B cell (primary cell): ENCODE measurements at places on chromosomes 7 and 10. TPM values are rescaled to one million over a fixed set of nuclear protein-coding genes. Genes with fewer than 3 reads are reported as not detected.

Gene AOAH
- total RNA-seq, result 4.7 and 5.0 TPM in 2 replicates

Gene TMEM184A
- total RNA-seq, result not detected in 2 replicates

Gene GRM3
- not detected in 2 replicates for total RNA-seq

Gene CTNNA3
- total RNA-seq, result not detected in 2 replicates

Gene PWWP2B
- 34.4 and 39.6 TPM in 2 replicates for total RNA-seq

DNA sequence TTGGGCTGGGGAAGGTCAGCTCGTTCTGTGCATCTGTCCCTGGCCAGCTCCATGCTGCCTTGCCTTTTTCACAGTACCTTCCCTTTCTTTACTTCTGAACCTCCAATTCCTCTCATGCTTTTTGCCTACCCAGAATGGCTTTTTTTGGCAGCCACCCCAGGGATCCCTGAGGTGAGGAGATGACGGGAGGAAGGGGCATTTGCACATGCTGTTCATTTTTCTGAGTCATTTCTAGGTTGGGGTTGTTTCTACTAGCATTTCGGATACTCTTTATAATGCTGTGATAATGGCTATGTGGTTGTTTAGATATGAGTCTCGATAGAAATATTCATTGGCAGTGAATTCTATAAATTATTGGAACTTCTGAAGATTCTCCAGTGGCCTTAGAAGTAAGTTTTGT lies 415.1 kb upstream of the FZD8 start:
- no peaks in the 10 kb centered on the region for H3K36me3 ChIP-seq
- H3K27ac ChIP-seq, result no peak overlapping the region
- H3K27me3 ChIP-seq, result no peaks in the 10 kb centered on the region
- no peak for DNase-seq
- no peaks in the 10 kb centered on the region for H3K4me1 ChIP-seq
- no peak overlapping the region for H3K4me3 ChIP-seq

GRCh38 chr10:33241351-33241750 lies 93.1 kb downstream of the NRP1 start:
- no peaks in the 10 kb centered on the region for H3K4me1 ChIP-seq
- no peak overlapping the region for H3K27ac ChIP-seq
- no peaks in the 10 kb centered on the region for H3K27me3 ChIP-seq
- H3K36me3 ChIP-seq, result no peaks in the 10 kb centered on the region
- DNase-seq, result no peak
- no peak overlapping the region for H3K4me3 ChIP-seq

- H3K27ac ChIP-seq, result no peak overlapping the region
- peaks cover 18% of the 10 kb centered on the region for H3K27me3 ChIP-seq
- peaks cover 7% of the 10 kb centered on the region for H3K4me1 ChIP-seq
- H3K4me3 ChIP-seq, result no peak overlapping the region
- H3K36me3 ChIP-seq, result no peaks in the 10 kb centered on the region
- no peak for DNase-seq
Measured at GRCh38 chr7:95776561-95777185, 4.3 kb downstream of the DYNC1I1 start.

GRCh38 chr7:68892236-68892635 lies 706.0 kb upstream of the AUTS2 start:
- H3K27ac ChIP-seq, result no peak overlapping the region
- no peak overlapping the region for H3K4me3 ChIP-seq
- H3K27me3 ChIP-seq, result no peaks in the 10 kb centered on the region
- DNase-seq, result no peak
- no peaks in the 10 kb centered on the region for H3K4me1 ChIP-seq

DNA sequence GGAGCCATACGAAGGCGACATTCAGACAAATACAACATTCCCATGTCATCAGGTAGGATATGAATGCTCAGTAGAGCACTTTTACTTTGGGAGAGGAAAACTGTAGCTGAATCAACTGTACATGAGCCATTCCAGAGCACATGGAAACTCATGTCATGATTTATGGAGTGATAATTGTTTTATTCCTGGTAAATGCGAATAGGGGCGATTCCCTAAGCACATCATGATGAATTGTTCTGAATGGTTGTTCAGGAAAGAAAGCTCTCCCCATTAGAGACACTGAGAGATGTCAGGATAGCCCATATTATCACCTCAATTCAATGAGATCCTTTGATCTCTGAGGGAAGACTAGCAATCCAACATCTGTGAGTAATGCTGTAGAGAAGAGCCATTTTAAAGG lies 243.6 kb downstream of the FOXP2 start:
- no peaks in the 10 kb centered on the region for H3K27me3 ChIP-seq
- H3K4me3 ChIP-seq, result no peak overlapping the region
- H3K4me1 ChIP-seq, result no peaks in the 10 kb centered on the region
- no peak for DNase-seq
- H3K27ac ChIP-seq, result no peak overlapping the region
- no peaks in the 10 kb centered on the region for H3K36me3 ChIP-seq

DNA sequence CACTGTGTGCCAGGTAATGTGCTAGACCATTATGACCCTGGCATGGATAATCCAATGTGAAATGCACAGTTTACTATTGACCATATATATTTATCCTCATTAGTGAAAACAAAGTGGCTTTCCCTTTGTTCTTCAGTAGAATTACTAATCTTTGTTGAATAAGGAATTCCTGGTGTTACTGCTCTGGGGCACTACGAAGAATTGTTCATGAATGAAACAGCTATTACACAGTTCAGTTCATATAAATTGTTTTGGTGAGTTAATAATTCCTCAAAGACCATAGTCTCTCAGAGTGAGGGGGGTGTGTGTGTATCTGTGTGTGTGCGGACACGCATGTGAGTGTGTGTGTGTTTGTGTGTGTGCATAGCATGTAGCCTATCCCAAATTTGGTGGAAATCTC lies 668.0 kb upstream of the MBL2 start:
- no peaks in the 10 kb centered on the region for H3K4me1 ChIP-seq
- DNase-seq, result no peak
- no peaks in the 10 kb centered on the region for H3K36me3 ChIP-seq
- no peak overlapping the region for H3K27ac ChIP-seq
